ENCODE measurements at places on chromosomes 2 and 18. TPM values are rescaled to one million over a fixed set of nuclear protein-coding genes. Genes with fewer than 3 reads are reported as not detected.

GRCh38 chr2:216195565-216196029 is 86.4 kb downstream of the XRCC5 start:
- peak; percentile 88 for DNase-seq

GRCh38 chr18:10015941-10016819 is 102.4 kb downstream of the VAPA start:
- peak; percentile 79 for DNase-seq

ASPRV1 gene
- 0.68 TPM for total RNA-seq

CDCA7 gene
- 28.8 TPM for total RNA-seq

DNA sequence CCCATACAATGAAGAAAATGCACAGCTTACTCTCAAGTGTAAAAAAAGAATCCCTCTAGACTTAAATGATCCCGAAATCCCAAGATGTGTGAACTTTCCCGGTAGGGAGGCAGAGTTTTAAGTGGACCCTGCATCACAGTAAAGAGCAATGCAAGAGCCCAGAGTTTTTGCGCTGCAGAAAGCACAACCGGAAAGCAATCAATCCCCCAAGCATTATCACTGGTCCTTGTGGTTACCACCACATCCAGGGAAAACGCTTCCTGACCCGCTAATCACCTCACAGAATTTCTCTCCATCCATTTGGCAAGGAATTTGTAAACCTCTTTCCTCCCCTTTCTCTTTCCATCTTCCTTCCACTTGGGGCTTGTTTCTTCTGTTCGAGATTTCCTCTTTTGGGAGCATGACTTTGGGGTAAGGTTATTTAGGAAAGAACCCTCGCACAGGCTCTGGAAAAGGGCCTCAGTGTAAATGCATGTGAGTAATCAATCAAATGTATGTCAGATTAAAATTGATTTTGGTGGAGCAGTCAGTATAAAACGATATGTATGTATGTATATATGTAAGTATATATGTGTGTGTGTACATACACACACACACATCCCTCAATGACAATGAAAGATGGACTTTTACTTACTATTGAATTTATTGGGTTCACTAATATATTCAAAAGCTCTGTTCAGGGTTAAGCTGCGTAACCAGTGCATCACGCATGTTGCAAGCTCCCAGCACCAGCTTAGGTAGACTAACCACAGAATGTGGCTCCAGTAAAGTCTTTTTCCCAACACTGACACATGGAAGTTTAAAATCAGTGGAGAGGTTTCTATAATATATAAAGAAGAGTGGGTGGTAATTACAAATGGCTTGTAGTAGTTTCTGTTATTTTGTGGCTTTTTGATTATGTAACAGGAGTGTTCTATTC is 1.6 kb downstream of the PLCL1 start:
- no peak for DNase-seq

GRCh38 chr2:2597712-2598111 is 266.6 kb upstream of the MYT1L start:
- DNase-seq: no peak

FOXD4L1 gene
- 0.10 TPM for total RNA-seq

DNA sequence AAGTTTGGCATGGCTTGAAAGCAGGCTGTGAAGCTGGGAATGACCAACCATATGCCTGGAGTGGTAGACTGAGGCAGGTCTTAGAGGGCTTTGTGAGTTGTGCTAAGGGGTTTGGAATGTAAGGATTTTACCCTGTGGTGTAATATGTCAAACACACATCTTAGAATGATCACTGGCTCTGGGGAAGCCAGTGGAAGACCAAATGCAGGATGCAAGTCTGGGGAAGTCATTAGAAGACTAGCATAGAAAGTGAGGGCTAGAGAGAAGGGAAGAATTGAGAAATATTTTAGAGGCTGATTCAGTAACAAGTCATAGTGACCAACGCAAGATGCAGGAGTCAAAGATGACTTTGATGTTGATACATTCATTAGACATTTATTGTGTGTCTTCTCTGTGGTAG is 3.5 kb upstream of the FHOD3 start:
- no peak for DNase-seq

ADAM23 gene
- total RNA-seq: not detected
